Activated CD8-positive, alpha-beta memory T cell treated with anti-CD3 and anti-CD28 coated beads for 24 hours (primary cell): ENCODE measurements at places on chromosomes 2 and 18.

- DNase-seq, result no peak
Measured at GRCh38 chr2:9570182-9571060, 14.8 kb upstream of the ADAM17 start.

DNA sequence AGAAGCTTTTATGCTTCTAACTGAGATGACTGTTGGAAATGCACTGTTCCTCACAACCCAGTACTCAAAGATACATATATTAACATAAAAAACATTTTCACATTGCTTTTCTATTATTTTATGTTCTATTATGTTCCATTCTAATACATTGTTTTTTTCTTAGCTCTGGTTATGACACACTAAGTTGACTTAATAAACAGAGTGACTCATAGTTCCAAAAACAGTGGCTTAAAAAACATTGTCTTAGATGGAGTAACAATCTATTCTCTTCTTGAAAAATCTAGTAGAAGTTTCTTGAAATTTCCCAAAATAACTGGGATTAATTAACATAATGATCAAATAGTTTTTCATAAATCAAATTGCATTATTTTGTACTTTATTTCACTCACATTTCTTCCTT is 328.2 kb upstream of the LRATD1 start:
- no peak for DNase-seq

GRCh38 chr2:101251844-101252407 is 760 bp upstream of the CNOT11 start:
- DNase-seq, result no peak

GRCh38 chr2:229884775-229885699 is 36.8 kb downstream of the TRIP12 start:
- no peak for DNase-seq

DNA sequence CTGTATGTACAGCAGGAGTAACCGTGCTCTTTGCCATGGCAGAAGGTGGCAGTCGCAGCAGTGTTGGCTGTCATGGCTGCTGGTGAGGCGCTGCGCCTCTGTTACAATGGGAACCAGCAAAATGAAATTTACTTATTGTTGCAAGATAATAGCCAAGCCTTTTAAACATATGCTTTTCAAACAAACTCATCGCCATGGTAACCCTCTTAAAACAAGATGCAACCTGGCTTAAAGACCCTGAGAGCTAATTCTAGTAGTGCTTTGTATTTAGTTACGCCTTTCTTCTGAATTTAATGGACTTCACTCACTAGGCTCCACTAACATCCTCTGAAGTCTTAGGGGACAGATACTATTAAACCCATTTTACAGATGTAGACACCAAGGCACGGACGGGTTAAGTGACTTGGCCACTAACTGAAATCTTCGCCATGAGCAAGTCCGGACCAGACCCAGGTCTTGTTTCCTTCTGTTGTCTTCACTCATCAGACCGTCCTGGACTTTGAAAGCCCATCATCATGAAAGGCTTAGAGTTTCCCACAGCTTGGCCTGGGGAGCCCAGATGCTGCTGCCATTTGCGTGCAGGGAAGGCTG is 111.6 kb upstream of the ODC1 start:
- no peak for DNase-seq

GRCh38 chr2:55049043-55049820 is 1.0 kb downstream of the RTN4 start:
- DNase-seq, result peak; percentile 82

- DNase-seq, result peak; percentile 63
Measured at GRCh38 chr18:74493689-74494088, 2.5 kb upstream of the CNDP2 start.

- no peak for DNase-seq
Measured at GRCh38 chr2:12762976-12763375, 46.2 kb downstream of the TRIB2 start.

GRCh38 chr2:237072067-237072931 is 13.4 kb upstream of the COPS8 start:
- DNase-seq, result peak; percentile 92
